M059J (cell line): ENCODE measurements at places on chromosomes 2 and 18. TPM values are rescaled to one million over a fixed set of nuclear protein-coding genes. Genes with fewer than 3 reads are reported as not detected.

The ALK gene
- 0.37 TPM in 1 of 2 replicates, not detected in the other for total RNA-seq

The ZNF385B gene
- 2.4 TPM in 1 of 2 replicates, not detected in the other for total RNA-seq

The ACVR1C gene
- 0.10 TPM in 1 of 2 replicates, not detected in the other for total RNA-seq

- DNase-seq = no peak
Measured at GRCh38 chr2:45769854-45770576, 118.5 kb downstream of the PRKCE start.

DNA sequence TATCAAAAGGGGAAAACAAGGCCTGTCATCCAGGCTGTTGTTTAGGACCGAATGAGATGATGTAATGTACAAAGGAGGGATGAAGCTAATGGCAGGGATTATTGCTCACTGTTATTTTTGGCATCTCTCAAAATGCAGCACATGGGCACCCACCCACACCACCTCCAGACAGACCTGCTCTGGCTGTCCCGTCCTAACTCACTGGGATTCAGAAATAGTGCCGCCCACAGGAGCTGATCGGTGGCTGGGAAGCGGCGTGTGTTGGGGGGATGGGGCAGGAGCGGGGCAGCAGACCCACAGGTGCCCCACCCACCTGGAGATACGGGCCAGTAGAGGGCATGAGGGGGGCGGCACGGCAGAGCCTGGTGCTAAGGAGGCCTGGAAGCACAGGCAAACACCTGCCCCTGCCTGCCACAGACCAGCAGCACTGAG, 52.2 kb downstream of the CRACDL start:
- DNase-seq = no peak

GRCh38 chr2:229996320-229996719, 72.4 kb downstream of the SLC16A14 start:
- DNase-seq = no peak

DNA sequence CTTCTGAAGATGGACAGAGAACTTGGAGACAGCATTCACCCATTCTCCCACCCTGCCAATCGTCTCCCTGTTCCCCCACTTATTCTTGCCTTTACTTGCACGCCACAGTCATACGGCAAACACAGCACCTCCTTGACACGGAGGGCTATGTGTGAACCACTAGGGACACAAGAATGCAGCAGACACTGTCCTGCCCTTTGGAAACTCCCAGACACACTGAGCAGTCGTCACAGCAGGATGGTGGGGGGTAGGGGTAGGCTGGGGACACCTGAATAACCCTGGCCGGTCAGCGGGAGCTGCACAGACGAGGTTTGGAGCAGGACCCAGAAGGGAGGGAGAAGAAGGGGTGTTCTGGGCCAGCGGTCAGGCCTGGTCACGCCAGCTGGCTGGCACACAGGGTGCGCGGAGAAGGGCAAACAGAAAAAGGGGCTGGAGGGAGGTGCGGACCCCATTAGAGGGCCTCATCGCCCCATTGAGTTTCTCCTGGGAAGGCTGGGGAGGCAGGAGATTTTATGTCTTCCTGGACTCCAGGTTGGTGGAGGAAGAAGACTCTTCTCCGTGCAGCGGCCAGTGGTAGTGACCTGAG, 40.0 kb upstream of the FOSL2 start:
- DNase-seq = no peak

GRCh38 chr2:203799908-203800307, 67.7 kb upstream of the CTLA4 start:
- no peak for DNase-seq

DNA sequence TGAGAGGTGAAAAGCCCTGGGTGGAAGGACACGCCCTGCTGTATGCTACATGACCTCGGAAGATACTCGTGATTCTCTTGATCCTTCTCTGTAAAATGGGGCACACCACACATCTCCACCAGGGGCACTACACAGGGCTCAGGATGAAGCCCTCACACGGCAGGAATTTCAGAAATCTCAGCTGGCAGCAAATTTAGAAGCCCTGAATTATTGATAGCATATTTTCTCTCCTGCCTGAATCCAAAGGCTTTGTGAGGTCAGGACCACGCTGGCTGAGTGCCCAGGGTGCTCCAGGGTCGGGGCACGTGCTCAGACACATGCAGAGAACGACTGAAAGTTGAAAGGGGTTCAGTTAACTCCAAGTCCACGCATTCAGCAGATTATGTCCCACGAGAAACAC, 42.1 kb upstream of the GALR1 start:
- peak; percentile 82 for DNase-seq

GRCh38 chr2:83951378-83951947, 507.6 kb downstream of the SUCLG1 start:
- DNase-seq = no peak

DNA sequence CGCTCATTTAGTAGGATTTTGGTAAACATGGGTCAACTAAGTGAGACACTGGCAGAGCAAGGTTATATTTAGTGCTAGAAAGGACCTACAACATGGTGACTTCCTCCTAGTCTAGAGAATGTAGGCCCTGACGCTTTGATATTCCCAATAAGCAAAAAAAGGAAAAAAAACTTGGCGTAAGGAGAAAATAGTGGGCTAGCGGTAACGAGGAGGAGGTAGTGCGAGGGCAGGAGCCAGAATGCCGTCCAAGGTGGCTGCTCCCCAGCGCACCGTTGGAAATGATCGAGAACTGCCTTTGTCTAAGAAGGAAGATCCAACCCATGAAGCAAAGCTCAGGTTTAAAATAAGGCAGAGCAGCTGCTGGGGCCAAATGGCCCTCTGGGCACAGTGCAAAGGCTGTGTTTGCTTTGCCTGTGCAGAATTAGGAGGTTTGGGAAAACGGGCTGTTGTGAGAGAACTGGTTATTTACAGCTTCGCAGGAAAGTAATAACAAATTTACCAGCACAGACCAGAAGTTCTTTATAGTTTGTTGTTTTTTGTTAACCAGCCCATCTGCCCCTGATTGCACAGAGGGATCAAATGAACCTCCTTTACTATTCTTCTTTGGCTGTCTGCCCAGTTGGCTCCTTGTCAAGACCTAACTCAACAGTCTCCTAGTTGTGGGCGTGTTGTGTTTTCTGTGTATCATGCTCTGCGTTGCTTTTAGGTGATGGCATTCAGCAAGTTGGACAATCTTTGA, 86.6 kb downstream of the ITGB1BP1 start:
- DNase-seq = peak; percentile 55

GRCh38 chr2:66233981-66234380, 200.9 kb upstream of the MEIS1 start:
- DNase-seq = no peak

DNA sequence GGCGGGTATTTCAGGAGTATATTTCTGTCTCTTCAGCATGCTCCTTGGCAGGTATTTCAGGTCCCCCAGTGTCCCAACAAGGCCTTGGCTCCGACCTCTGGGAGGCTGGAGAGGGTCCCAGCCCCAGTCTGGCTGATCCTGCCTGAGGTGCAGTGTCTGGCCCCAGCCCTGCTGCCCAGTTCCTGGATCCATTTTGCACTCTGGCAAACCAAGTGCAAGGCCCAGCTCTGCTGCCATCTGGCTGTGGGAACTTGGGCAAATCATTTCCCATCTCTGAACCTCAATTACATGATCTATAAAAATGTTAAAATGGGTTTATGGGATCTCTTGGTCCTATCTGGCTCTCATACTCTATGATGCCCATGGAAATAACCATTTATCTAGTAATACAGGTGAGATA, 63.6 kb downstream of the ZBTB7C start:
- peak; percentile 20 for DNase-seq

- peak; percentile 97 for DNase-seq
Measured at GRCh38 chr2:38394903-38395341, 17.8 kb upstream of the ATL2 start.

DNA sequence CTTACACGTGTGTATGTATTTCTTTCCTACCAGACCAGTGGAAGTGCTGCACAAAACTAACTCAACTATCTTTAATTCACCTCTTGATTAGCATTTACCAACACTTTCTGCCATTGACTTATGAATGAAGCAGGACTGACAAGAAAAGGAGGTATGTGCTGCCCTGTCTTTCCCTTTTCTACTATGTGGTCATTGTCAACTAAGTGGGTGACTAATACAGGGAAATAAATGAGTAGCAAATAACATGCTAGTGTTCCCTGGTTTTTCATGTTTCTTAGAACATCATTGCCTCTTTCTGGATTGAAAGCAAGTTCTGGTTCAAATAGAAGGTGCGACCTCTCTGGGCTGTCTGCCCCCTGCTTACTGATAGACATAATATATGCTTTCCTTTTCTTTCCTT, 58.0 kb downstream of the LINC00305 start:
- no peak for DNase-seq

DNA sequence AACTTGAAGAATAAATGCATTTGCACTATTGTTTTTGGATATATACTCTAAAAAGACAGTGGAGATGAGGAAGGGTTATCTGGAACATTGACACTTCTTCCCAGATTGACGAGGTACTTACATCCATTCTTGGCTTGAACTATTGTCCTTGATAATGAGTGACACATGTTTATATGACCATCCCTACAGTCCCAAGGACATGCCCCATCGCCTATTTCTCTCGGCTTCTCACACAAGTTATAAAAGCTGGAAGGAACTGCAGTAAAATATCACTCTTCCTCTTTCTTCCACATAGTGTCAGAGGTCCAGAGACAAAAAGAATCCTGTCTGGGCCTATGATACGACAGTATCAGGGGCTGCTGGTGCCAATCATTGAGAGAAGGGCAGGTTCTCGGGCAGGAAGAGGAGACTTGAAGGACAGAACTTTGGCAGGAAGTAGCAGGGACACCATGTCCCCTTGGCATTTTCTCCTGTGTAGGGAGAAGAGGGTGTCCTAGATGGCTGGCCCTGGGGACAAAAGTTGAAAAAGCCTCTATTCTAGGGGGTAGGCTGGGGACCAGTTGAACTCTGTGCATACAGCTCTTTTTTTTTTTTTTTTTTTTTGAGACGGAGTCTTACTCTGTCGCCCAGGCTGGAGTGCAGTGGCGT, 5.8 kb upstream of the CABLES1 start:
- no peak for DNase-seq

- no peak for DNase-seq
Measured at GRCh38 chr2:84443477-84443876, 15.6 kb downstream of the SUCLG1 start.

- peak; percentile 24 for DNase-seq
Measured at GRCh38 chr2:188294352-188294926, 2.8 kb downstream of the GULP1 start.

DNA sequence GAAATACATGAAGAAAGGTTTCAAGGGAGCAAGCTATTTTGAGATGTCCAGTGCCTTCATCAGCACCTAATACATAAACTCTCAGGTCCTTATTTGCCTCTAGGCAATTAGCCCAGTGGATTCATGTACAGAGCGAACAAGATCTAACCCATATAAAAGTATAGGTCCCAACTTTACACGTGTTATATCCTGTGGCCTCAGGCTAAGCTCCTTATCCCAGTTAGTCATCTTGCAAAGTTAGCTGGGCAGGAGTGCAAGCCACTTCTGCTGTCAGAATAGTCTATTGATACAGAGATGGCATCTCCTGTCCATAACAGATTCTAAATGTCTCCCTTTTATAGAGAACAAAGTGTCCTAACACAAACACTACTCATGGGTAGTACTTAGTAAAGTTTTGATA, 203.9 kb upstream of the PIK3C3 start:
- DNase-seq = peak; percentile 49

GRCh38 chr2:120594856-120595685, 140.6 kb upstream of the GLI2 start:
- peak; percentile 40 for DNase-seq

DNA sequence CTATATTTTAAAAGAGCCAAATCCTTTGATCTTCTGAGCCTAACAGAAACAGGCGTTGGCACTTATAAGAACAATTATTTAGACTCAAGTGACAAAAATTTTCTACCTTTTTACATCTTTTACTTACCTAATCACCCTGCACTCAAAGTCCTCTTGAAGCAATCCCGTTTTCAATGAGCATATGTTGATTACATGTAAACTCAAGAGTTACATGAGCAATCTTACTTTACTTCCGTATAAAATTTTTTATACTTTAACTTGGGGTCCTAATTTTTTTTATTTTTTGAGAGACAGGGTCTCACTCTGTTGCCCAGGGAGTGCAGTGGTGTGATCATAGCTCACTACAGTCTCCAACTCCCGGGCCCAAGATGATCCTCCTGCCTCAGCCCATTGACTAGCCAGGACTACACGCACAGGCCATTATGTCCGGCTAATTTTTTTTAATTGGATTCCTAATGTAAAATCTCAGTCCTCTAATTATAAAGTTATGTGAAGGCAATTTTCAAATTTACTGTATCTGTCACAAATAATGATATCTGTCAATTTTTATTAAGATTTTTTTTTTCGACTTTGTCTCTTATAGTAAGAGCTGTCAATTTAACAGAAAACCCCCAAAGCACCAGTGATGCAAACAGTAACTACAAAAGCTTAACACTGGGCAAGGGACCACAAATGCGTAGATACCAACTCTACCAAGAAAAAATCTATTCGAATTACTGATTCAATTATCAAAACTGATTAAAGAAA, 19.1 kb upstream of the STPG4 start:
- no peak for DNase-seq

DNA sequence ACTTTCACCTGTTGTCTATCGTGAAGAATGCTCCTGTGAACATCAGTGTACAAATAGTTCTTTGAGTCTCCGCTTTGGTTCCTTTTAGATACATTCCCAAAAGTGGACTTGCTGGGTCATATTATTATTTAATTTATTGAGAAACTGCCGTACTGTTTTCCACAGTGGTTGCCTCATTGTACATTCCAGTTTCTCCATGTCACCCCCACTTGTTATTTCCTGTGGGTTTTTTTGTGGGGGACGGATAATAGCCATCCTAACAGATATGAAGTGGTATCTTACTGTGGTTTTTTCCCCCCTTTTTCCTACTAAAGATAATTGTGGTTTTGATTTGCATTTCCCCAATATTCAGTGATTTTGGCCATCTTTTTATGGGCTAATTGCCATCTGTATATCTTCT, 53.8 kb downstream of the SMCHD1 start:
- DNase-seq = no peak

GRCh38 chr2:70514612-70515055, 39.0 kb downstream of the TGFA start:
- no peak for DNase-seq

- DNase-seq = no peak
Measured at GRCh38 chr2:86358957-86359356, 21.5 kb upstream of the REEP1 start.

GRCh38 chr2:32627441-32627813, 423 bp upstream of the TTC27 start:
- peak; percentile 56 for DNase-seq

DNA sequence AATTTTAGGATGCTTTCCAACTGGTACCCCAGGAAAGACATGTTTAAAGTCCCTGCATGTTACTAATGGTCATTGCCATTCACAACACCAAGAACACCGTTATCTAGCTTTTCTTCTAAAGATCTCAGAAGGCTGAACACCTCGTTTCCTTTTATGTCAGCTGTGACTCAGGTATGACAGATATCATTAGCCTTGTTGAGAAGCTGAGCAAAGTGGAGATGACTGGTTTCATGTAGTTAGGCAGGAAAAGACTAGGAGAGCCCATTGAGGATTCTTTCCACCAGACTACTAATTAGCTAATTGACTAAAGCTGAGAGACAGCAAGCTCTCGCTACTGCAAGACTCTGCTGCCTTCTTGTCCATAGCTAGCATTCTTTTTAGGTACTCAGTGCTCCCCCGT, 32.0 kb upstream of the ARL5A start:
- DNase-seq = peak; percentile 16
